ENCODE measurements at places on chromosomes 2 and 18.

GRCh38 chr18:59323931-59324622 is 5.6 kb upstream of the CPLX4 start:
- DNase-seq = no peak

GRCh38 chr18:62767836-62768557 is 52.7 kb downstream of the PHLPP1 start:
- DNase-seq = no peak

DNA sequence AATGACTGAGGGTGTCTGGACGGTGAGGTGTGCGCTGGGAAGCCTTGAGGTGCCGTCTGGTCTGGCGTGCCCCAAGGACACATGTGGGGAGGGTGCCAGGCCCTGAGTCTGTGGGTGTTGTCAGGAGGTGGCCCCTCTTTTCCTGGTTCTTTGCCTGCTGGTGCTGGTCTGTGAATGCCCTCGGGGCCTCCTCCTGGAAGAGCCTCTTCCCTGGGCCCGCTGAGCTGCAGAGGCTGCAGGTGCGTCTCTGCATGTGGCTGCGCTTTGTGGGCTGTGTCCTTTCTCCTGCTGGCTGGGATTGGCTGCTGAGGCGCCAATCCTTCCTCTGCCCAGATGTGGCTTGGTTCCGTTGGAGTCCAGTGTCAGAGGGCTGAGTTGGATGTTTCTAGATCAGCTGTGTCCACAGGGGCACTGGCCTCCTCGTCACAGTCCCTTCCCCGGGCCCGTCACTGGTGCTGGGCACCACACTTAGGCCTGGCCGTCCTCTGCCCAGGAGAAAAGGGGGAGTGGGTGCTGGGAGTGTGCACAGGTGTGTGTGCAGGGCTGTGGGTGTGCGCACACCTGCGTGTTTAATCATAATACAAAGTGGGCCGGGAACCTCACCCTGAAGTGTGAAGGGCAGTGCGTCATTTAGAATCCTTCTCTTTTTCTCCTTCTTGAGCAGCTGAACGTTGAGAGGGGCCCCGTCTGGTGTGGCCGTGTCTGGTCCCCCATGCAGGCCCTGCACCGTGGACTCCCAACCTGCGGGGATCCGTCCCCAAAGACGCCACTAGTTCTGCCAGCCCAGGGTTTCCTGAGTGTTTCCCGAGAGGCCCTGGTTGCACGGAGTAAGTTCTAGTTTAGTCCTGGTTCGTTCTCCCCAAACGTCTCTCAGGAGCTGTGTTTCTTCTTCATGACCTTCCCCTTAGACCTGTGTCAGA is 35.5 kb downstream of the RTP5 start:
- DNase-seq = no peak

- DNase-seq = no peak
Observed at GRCh38 chr2:230434677-230435324, 18.8 kb downstream of the SP100 start.

- DNase-seq = peak; percentile 76
Observed at GRCh38 chr18:62781893-62782292, 66.6 kb downstream of the PHLPP1 start.

DNA sequence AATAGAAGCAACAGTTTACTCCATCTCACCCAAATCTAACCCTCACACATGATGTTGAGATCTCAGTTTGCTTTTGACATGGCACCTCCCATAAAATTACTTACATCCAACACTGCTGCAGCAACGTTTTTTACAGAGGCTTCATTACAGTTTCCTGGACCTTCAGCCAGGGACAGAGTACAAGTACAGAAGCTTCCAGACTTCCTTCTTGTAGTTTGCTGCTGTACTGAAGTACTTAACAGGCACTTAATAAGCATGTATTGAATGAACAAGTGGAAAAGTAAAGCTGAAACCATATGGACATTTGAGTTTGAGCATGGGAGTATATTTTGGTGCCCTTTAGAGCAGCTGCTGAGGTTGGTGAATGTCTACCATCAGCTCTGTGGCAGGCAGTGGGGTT is 514.2 kb downstream of the PTPRM start:
- DNase-seq = no peak

- DNase-seq = no peak
Observed at GRCh38 chr2:180761224-180761623, 219.2 kb upstream of the UBE2E3 start.

- no peak for DNase-seq
Observed at GRCh38 chr2:64651590-64651989, 2.1 kb downstream of the SERTAD2 start.

DNA sequence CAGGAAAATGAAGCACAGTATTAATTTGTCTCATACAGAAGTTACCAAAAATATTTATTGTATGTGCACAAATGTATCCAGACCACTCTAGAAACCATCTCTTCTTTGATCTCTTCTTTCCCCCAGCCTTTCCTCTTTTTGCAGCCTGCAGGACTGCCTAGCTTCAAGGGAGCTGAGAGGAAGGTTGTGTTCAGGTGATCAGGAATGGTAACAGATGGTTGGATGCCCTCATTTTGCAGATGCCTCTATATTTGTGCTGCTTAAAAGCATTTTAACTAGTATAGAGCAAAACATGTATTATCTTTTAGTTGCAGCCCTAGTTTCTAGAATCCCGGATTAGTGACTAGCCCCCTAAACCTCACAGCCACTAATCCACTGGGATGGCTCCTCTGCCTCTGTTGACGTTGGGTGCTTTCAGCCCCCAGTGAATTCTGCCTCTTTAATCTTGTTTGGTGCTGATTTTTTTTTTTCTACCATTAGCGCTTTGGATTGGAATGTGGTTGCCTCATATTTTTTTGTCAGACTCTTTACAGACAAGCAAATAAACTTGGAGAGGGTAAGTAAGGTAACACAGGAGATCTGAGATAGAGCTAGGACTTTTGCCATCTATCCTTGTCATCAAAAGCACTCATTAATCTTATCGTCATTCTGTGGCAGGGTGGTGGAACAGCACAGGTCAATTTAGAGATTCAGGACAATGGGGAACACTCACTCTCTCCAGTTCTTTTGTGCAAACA is 103.8 kb upstream of the NDUFV2 start:
- no peak for DNase-seq

DNA sequence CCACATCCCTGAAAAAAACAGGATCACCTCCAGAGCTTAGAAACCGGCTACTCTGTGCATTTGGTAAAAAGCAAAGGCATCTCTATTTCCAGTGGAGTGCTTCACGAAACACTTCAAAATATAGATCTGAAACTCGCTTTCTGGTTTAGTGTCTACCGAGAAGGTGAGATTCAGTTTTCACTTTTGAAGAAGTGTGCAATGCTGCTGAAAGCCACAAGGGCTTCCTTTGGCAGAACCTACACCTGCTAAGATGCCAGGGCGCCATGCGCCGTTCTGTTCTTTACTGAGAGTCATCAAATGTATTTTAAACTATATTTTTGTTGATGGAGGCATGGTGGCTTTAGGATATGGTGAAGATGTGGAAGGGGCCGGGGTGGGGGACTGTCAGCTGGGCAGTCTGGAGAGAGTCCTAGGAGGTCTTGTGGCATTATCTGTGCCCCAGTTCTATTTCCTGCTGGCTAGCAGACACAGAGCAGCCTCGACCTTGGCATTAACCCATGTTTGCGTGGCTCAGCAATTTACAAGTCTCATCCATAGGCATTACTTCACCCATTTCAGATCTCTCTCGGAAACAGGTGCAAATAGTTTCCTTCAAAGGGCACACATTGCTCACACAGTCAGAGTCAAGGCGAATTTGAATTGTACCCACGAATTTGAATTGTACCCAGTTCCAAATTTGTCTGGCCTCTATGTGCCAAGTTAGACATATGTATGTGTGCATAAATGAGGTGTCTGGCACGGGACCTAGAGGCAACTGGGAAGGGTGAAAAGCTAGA is 46.7 kb upstream of the KCNF1 start:
- DNase-seq = no peak

GRCh38 chr2:25104736-25105135 is 62.9 kb downstream of the EFR3B start:
- DNase-seq = no peak

DNA sequence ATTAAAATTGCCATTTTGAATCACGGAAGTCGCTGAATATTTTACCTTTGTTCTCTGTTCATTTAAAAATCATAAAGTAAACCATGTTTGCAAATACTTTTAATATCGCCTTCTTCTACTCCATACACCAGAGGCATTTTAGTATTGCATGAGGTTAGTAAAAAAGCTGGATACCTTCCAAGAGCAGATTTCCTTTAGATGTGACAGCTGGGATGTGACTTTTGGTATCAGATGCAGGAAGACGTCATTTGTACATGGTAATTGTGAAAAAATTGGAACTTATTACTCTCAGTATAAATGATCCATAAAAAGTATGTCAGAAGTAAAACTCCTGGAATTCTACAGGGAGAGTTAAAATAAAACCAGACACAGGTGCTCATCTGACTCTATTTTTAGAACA is 89.5 kb downstream of the SLC4A10 start:
- DNase-seq = no peak

DNA sequence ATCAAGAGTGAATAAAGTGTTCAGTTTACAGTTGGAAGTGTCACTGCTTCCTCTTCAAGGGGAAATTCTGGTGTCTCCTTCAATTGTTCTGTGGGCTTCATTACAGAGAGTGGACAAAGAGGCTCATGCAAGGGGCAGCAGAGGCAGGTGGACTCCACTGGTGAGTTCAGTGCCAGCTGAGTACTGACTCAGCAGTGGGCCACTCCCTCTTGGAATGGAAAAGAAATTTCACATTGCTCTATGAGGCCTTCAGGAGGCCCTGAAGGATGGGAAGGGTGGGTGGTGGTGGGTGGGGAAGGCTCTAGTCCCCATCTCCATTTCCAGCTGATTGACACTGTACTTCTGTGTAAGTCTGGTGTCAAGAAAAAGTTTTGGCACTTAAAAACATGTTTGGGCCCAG is 66.4 kb downstream of the PRELID3A start:
- no peak for DNase-seq

DNA sequence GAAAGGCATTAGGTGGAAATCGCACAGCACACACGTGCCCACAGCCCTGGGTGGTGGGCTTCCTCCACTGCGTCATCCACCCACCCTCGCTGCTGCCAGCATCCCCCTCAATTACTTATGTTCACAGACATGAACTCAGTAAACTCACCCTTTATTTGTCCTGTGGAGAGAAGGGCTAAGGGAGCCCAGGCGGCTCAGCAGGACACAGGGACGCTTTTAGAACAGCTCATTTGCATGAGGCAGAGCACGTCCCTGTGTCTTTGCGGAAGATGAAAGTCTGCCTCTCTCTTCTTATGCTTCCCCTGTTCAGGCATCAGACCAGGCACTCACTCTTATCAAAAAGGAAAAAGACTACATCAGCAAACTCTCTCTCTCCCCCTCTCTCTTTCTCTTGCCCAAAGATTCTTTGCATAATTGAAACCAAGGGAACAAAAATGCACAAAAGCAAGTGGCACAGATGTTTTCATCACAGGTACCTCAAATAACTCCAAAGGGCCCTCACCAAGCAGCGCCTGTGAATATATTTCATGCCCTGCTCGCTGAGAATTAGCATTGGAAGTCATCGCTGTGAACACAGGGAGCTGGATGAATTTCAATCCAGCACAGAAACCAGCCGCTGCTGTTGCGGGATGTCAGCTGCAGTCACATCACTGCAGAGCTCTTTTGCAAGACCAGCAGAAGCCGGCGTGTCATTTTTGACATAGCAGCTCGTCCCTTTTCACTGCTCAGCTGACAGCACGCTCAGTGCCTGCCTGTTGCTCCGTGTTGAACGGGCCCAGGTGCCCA is 376.3 kb upstream of the MYT1L start:
- DNase-seq = no peak

GRCh38 chr18:33183136-33183535 is 257.4 kb downstream of the CCDC178 start:
- no peak for DNase-seq

GRCh38 chr2:191197096-191197495 is 46.3 kb upstream of the STAT4 start:
- DNase-seq = no peak

GRCh38 chr2:107064750-107065149 is 178.8 kb upstream of the ST6GAL2 start:
- no peak for DNase-seq

DNA sequence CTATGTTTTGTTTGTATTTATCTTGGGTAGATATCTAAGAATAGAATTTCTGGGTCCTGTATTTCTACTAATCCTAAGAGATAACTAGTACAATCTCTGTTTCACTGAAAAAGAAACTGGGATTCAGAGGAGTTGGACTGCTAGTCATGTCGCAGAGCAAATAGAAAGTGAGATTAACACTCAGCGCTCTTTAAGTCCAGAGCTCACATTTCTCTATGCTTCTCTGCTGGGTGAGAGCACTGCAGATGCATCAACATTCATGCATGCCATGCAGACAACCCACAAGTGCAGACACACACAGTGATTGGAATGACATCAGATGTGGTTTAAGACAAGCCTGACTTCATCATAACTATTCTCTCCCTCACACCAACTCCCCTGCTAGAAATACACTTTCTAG is 563.8 kb downstream of the TDRD15 start:
- DNase-seq = no peak

DNA sequence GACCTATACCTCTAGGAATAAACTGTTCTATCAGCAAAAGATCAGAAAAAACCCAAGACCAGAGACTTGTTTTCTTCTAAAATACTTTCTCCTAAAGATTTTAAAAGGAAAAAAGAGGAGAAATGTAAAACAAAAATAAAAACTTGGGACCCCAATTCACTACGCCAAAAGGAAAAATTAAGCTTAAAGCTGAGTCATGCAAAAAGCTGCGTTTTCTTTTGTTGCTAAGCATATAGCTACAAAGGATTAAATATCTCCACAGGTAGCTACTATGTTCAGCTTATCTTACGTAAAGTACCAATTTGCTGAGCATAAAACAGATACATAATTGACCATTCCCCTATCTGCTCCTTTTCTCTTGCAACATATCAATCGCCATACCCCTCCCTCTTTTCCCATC is 950.0 kb upstream of the NXPH2 start:
- DNase-seq = no peak

DNA sequence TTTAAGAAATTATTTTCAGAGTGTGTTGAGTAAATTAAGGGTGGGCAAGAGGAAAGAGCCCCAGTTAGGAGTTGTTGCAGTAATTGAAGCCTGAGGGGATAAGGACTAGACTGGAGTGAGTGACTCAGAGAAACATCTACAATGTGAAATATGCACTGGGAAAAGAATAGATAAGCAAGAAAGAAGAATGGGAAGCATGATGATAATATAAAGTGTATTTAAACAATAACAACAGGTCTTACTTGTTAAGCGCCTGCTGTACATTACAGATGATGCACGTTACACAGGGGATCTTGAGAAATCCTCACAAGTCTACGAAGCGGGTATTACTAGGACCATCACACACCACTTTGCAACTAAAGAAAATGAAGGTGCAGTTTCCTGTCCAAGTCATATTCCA is 73.6 kb upstream of the STK17B start:
- DNase-seq = no peak

- DNase-seq = no peak
Observed at GRCh38 chr2:238848976-238849853, 1.3 kb downstream of the TWIST2 start.

- no peak for DNase-seq
Observed at GRCh38 chr2:15973481-15974401, 33.4 kb downstream of the MYCN start.

- DNase-seq = no peak
Observed at GRCh38 chr2:238896641-238897040, 48.8 kb downstream of the TWIST2 start.

- DNase-seq = no peak
Observed at GRCh38 chr2:64404743-64405142, 49.2 kb upstream of the LGALSL start.

GRCh38 chr2:128404709-128405466 is 86.2 kb upstream of the HS6ST1 start:
- no peak for DNase-seq

GRCh38 chr2:203804764-203805485 is 62.6 kb upstream of the CTLA4 start:
- DNase-seq = no peak

Data from AG04450 (cell line).